ENCODE measurements at places on chromosomes 11 and 22.

DNA sequence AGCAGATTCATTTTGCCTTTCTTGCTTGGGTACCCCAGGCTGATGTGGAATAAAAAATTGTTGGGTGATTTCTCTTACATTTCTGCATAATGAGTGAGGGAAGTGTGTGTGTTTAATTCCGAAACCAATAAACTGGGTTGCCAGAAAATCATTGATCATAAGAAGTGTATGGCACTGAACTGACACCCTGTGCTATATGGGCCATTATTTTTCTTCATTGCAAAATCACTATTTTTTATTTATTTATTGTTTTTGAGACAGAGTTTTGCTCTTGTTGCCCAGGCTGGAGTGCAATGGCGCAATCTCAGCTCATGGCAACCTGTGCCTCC lies 14.6 kb upstream of the HIKESHI start:
- no peak for DNase-seq

DNA sequence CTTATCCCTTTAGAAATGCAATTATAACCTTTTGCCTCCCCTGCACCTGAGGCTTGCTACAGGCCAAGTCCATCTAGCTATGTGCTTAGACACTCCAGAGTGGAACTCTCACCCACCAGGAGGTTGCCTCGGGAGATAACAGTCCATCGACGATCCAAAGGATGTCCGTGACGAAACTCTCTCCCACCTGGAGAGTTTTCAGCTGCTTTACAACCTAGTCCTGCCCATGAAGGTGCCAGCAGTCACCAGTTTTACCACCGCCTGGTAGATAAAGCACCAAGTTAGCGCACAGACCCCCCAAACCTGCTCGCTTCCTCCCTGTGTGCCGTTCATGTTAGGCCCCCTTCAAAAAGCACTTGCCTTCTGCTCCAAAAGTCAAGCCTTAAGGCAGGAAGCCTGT lies 53.1 kb upstream of the SHISAL1 start:
- DNase-seq, result peak; percentile 3

GRCh38 chr22:31080848-31081649 lies at the start of gene SMTN:
Gene SMTN, plus strand, starts transcription at chr22:31081318. Its CDS starts 1,941 bp downstream, at chr22:31083259.
- peak; percentile 95 for DNase-seq

DNA sequence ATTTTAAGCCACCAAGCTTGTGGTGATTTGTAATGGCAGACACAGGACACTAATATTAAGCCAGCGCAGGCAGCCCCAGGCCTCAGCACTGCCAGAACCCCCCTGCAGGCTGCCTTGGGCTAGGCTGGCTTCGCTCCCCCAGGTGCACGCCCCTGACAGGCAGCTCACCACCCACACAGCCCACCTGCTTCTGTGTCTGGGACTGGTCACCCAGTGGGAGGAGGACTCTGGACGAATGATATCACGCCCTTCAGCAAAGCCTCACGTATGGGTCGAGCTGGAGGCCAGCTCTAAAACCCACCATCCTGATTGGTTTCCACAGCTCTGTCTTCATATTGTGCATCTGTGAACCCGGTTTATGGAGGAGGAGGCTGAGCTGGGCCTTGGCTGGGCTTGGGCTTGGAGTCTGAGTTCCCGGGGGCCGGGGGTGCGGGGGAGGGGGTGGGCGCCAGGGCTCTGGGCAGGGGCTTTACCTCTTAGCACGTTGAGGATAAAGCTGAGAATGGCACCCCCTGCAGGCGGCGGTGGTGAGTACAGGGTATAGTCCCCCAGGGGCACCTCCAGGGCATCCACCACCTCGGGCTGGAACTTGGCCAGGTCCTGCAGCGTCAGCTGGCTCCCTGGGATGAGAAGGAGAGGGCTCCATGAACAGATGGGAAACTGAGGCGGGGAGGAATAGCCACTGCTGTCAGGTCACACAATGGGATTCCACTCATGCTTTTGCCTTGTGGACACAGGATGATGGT lies 13.8 kb downstream of the GGT5 start:
- DNase-seq, result no peak

DNA sequence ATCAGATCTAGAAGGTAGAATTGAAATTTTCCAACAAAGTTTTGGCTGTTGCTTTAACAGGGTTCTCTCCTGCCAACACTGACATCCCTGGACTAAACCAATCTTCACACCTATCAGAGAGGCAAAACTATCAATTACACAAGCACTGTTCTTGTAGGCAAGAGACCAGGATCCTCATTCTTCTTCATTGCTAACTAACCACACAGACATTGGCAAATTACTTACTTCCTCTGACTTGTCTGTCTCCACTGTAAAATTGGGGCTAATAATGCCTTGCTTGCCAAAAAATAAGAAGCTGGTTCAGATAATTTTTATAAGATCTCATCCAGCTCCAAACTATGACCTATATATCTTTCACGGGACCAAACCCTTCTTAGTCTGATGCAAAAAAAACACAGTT lies 93.8 kb upstream of the DDI1 start:
- no peak for DNase-seq

DNA sequence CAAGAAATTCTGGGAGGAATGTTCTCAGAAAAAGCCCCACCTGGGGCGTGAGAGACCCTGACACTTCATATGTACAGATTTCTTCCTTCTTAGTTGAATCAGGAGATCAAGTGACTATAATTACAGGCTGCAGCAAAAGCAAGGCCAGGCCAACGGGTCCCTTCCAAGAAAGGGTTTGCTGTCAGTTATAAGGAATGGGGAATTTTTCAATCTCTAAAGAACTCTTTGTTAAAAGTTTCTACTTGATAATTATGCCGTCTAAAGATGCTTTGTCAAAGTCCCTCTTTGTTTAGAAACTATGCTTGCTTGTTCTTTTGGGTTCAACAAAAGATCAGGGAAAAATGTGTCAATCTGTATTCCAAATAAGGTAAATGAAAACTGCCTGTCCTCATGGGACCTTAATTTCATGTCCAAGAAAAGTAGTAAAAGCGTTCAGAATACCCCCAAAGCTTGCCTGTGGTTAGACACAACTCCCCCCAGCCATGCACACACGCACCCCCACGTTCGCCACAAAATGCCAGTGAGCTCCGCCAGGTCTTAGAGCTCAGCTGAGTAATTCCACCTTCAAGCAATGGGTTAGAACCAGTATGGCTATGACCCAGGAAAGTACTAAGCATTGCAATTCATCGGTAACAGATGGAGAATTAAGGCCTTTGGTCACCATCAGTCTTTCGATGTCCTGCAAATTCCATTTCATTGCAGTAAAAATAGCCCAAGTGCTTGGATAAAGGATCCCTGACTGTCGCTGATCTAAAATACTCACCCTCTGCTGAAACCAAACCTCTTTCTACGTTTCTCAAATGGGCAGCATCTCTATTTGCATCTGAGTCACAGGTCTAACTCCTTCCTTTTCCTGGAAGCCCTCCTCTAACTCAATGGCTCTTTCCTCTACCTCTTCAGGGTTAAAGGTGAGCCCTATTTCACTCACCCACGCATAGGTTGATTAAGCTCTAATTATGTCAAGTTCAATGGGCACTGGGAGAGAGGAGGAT lies 419.2 kb upstream of the SYN3 start:
- DNase-seq, result no peak

GRCh38 chr11:59173964-59174663 lies 2.2 kb downstream of the DTX4 start:
- no peak for DNase-seq

DNA sequence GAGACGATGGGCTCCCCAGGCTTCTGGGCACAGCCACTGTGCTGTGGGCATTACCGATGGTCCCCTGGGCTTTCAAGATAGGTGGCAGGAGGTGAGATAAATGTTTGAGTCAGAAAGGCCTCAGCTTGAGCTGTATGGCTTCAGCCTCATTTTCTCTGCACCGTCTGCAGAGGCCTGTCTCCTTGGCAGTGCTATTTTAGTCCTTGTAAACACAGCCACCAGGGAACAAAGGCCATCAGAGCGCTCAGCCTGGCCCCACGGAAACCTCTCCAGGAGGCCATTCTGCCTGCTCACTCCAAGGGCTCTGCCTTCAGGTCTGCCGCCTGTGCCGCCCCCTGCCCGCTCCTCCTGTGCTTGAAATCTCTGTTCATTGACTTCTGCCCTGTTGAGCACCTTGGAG lies 1424.9 kb downstream of the TBC1D22A start:
- DNase-seq, result no peak

DNA sequence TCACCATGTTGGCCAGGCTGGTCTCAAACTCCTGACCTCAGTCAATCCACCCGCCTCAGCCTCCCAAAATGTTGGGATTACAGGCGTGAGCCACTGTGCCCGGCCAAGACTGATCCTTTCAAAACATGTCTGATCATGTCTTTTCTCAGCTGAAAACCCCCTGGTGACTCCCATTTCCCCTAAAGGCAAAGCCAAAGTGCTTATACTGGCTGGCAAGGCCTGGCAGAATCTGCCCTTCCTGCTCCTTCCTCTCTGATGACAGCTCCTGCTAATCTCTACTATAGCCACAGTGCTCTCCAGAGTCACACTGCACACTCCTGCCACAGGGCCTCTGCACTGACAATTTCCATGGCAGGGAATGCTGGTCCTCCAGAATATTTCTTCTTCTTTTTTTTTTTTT lies 2.6 kb upstream of the MCHR1 start:
- no peak for DNase-seq

DNA sequence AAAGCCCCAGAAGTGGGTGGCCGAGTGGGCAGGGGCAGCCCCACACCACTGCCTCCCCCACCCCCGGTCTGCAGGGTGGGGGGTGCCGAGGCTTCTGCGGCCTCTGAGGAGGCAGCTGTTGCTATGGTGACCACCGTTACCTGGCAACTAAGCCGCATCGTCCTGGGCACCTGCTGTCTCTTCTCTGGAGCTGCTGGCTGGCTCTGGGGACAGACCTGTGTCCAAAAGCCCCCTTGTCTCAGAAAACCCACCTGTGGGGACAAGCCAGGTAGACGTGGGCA lies 79.9 kb upstream of the PRR5 start:
- peak; percentile 58 for DNase-seq

- DNase-seq, result no peak
These were observed 11.0 kb upstream of the BLID start for GRCh38 chr11:122127020-122127419.

DNA sequence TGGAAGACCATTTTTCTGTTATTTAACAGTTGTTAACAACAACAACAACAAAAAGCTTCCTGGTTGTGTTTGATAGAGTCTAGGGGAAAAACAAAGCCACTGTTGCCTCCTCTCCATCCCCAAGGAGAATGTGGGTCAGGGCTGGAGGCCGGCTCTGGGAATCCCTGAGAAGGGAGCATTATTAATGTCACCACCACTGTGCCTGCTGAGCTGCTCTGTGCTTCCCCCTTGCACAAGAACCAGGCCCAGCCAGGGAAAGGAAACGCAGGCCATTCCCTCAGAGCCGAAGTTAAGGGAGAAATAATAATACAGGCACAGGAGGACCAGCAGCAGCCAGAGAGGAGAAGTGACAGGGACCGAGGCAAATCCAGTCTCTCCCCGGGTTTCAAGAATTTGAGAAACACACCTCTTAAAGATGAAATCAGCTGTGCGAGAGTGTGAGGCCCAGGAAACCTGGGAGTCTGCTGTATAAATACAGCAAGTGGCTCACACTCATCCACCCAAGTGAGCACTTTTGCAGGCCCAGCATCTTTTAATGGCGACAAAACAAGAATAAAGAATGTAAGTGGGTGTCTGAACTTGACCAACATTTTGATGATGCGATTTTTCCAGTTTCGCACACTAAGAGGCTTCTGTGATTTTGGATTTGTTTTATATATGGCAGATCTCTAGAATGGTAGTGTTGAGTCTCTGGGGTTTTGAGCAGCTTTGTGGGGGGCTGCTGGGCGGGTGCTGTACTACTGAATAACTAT lies 539.2 kb downstream of the NTM start:
- no peak for DNase-seq

DNA sequence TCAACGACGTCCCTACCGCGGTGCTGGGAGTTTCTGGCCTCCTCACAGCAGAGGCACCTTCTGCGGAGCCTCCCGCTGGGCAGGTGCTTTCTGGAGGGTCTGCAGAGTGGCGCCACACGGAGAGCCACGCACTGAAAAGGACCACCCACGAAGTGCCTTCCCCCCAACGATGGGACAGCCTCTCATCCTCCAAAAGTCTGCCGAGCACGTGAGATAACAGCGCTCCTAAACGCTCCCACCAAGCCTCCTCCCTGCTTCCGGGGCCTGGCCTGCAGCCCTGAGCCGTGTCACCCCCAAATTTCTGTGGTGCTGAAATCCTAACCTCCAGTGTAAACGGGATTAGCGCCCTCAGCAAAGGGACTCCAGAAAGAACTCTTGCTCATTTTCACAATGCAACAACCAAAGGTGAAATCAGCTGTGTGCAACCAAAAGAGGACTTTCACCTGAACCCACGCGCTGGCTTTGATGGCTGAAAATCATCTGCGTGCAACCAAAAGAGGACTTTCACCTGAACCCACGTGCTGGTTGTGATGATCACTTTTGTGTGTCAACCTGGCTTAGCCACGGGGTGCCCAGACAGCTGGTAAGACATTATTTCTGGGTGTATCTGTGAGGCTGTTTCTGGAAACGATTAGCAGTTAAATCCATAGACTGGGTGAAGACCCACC lies 924.6 kb downstream of the BRD1 start:
- DNase-seq, result no peak
